ENCODE measurements at places on chromosomes 3 and 15. TPM values are rescaled to one million over a fixed set of nuclear protein-coding genes. Genes with fewer than 3 reads are reported as not detected.

GRCh38 chr15:22961762-22962161 lies 18.4 kb downstream of the CYFIP1 start:
- DNase-seq: no peak

DNA sequence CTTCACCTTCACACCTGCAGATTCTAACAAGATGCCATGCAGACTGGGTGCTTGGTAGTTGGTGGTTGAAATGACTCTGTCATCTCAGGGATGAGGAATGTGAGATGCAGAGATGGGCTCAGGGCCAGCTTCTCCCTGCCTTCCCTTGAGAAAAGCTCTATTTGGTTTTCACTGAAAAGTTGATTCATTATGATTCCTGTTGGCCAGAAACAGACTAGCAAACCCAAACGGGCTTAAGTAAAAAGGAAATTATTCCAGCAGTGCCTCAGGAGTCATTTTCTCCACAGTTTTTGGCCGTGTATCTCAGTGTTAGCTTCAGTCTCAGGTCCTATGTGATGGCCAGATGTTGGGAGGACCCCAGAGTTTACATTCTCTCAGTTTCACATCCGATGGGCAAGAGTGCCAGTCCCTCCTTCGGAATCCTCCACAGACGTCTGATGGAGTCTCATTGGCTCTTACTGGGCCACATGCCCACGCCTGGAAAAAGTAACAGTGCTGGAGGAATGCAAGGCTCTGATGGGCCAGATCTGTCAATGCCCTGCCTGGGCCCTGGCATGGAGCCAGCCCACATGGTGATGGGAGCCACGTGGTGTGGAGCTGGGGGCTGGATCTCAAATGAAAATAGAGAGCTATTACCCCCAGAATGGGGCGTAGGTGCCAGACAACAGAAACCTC lies 22.3 kb upstream of the SACM1L start:
- DNase-seq: peak; percentile 68

- no peak for DNase-seq
These were observed 128.0 kb downstream of the ATP8B4 start for GRCh38 chr15:49990835-49991545.

DNA sequence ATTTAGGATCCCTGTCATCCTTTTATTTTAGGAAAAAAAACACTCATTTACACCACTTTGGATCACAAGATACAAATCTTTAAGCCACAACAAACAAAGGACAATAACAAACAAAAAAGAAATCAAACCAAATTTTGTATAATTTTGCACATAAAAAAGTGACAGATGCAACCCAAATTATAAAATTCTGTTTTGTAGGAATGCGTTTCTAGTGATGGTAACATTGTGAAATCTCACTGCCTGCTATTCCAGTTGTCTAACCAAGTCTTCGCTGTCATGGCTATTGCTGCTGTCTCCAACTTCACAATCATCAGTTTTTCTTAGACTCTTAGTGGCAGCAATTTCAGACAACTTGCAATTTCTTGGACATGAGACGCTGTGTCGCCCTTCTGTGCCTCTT lies 58.3 kb upstream of the ARL6 start:
- no peak for DNase-seq

GRCh38 chr3:18585004-18585968 lies 160.1 kb upstream of the SATB1 start:
- DNase-seq: no peak

GRCh38 chr15:77018796-77019505 lies 24.0 kb downstream of the PSTPIP1 start:
- no peak for DNase-seq

- DNase-seq: no peak
These were observed 20.3 kb downstream of the STARD9 start for GRCh38 chr15:42595626-42596240.

- DNase-seq: no peak
These were observed 166.7 kb upstream of the SGO1 start for GRCh38 chr3:20352546-20353179.

DNA sequence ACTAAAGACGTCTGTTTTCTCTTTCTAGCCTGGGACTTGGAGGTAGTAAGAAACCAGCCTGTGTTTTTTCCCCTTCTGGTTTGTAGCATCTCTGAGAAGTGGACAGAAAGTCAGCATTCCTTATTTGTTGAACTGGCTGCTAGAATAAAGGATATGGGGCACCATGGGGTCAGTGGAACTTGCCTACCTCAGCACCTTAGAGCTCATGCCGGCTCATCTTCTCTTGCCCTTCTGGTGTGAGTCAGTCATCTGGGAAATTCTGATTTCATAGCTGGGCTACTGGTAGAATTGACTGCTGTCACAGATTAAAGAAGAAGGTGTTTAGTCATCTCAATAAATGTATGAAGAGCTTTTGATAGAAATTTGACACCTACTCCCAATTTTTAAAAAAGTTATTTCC lies 202.7 kb upstream of the TOPAZ1 start:
- DNase-seq: no peak

DNA sequence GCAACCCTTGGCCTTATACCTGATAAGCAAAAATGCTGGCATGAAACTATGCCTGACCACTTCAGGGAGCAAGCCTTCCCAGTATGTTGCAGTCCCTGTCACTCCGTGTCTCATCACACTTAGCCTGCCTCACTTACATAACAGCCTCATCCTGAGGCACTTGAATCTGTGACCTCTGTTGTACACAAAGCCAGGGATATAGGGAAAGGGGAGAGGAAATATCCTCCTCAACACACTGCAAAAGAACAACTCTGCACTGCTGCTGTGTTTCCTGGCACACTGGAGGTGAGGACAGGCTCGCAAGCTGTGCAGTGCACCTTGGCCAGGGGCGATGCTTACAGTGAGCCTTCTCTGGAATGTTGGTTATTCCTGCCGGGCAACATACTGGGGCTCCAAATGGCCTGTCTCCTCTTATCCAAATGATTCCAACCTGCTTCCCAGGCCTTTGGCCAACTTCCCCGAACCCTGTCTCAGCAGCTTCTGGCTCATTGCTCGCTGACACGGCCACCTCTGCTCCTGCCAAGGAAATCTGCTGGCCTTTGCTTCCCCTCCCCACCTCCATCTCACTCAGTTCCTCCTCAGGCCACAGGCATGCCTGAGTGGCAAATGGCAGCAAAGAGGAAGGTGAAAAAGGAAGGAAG lies 109.2 kb downstream of the CD47 start:
- DNase-seq: no peak

GRCh38 chr15:38538328-38539007 lies 26.1 kb downstream of the RASGRP1 start:
- no peak for DNase-seq

GRCh38 chr3:59212128-59212779 lies 162.4 kb upstream of the CFAP20DC start:
- DNase-seq: peak; percentile 54

DNA sequence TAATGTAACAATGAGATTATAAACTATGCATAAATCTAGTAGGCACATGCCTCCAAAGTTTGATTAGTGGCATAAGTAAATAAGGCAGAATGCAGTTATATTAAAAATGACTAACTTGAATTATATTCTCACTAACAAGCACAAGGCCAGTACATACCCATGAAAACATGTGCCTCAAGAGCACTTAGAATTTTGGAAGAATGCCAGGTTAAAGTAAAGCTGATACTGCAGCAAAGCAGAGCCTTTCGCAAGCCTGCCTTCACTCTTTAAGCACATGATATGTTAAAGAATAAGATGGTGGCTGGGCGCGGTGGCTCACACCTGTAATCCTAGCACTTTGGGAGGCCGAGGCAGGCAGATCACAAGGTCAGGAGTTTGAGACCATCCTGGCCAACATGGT lies 49.0 kb downstream of the KBTBD12 start:
- no peak for DNase-seq

GRCh38 chr3:143832433-143832832 lies 15.8 kb downstream of the SLC9A9 start:
- peak; percentile 71 for DNase-seq

GRCh38 chr3:100427699-100428098 lies 26.4 kb downstream of the LNP1 start:
- no peak for DNase-seq

DNA sequence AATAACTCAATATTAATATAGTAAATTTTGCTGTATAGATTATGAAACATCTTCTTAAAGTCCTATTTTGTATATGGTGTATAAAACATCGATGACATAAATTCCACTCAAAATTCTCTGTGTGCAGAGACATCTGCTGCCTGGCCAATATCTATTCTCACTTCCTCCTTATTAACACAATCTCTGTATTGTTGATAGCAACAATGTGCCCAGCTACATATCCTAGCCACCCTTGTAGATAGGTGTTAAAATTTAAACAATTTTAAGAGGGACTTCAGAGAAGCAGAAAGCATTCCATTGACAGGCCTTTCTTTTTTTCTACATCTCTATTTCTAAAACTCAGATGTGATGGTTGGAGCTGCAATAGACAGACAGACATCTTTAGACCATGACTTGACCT lies 72.3 kb downstream of the FGF12 start:
- DNase-seq: no peak

GRCh38 chr3:31321620-31322019 lies 211.1 kb upstream of the STT3B start:
- no peak for DNase-seq

- DNase-seq: no peak
These were observed 674 bp downstream of the MSL2 start for GRCh38 chr3:136195258-136196063.

GRCh38 chr3:132405188-132405587 lies 12.1 kb upstream of the DNAJC13 start:
- no peak for DNase-seq

Gene PDZRN3
- not detected for total RNA-seq

Gene NR2C2
- total RNA-seq: 24.4 TPM

Gene PRICKLE2
- 6.9 TPM for total RNA-seq

Gene POLG
- total RNA-seq: 40.2 TPM

Gene KLF13
- total RNA-seq: 27.9 TPM

Gene C3orf80
- not detected for total RNA-seq

Gene IGSF11
- total RNA-seq: not detected

Gene ARNT2
- total RNA-seq: 18.5 TPM

Gene FBLN2
- 0.41 TPM for total RNA-seq

Gene PARL
- total RNA-seq: 45.8 TPM

Gene C2CD4A
- 0.26 TPM for total RNA-seq

Gene SEMA6D
- total RNA-seq: not detected
